NCI-H2171 treated with DMSO at 0.1 percent for 48 hours (cell line): ENCODE measurements at places on chromosomes 1 and 21.

DNA sequence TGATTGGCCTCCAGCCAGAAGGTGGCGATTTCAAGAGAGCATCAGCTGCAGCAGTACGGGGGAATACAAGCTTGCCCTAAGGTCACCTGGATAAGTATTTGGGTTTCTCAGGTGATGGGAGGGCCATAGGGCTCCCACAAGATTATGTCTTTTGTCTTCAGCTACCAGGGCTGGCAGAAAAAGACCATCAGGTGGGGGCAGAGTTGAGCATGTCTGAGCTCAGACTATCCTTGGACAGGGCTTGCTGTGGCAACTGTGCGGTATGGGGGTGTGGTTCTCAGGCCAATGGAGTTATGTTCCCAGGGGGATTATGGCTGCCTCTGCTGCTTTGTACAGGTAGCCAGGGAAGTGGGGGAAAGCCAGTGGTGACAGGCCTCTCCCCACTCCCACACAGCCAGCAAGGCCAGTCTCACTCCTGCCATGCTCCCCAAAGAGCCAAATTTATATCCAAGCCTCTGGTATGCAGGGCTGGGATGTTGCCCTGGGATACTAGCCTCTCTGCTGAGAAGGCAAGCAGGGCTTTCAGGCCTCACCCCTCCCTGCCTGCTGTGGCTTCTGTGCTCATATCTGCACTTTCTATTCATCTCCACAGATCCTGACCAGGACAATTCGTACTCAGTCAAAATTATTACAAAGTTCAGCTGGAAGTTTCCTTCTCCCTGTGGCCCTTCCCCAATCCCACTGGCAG is 26.6 kb upstream of the CD84 start:
- DNase-seq, result no peak

- DNase-seq, result no peak
Observed at GRCh38 chr1:112579801-112580510, 39.0 kb downstream of the ST7L start.

- DNase-seq, result peak; percentile 49
Observed at GRCh38 chr1:10721381-10722321, 74.8 kb downstream of the CASZ1 start.

- DNase-seq, result no peak
Observed at GRCh38 chr1:1899266-1899966, 8.5 kb upstream of the GNB1 start.
